ENCODE measurements at places on chromosomes 12 and 14.

GRCh38 chr14:64777461-64777860, 73.2 kb downstream of the PLEKHG3 start:
- DNase-seq, result no peak

GRCh38 chr14:100116134-100116533, 43.3 kb downstream of the DEGS2 start:
- peak; percentile 20 for DNase-seq

DNA sequence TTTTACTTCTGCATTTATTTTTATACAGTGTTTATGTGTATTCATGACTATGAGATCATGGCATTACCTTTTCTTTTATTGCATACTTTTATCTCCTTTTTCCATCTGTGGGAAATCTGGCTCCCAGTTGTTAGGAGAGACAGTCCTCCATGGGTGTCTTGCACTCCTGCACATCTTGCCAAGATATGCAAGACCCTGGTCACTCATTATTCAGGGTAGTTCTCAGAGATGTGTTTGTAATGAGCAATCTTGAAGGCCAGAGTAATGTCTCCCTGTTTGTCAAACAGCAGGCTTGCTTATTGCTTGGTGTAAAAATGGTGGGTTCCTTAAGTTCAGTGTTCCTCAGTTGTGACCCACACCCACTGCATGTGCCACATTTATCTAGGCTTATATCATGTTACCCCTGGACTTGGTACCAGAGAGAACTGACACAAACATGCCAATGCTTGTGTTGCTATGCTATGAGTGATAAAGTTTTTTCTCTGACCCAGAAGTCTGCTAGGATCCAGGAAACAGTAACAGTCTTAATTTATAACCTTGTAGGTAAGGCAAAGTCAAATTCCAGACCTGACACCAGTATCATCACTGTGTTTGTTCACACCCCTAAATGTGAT, 36.8 kb downstream of the PPHLN1 start:
- DNase-seq, result no peak

DNA sequence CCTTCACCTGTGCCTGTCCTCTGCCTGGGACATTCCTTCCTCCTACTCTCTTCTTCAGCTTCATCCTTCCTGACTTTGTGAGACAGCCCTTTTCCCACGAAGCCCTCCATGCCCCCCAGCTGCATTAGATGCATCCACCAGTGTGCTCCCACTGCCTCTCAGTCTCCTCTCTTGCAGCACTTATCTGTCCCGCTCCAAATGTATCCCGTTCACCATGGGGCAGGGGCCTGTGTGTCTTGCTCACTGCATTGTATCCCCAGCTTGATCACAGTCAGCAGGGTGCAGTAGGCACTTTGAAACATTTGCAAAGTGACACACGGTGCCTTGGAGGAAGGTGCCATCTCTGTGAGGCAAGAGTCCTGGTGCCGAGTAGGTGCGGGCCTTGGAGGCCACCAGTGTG, 104.0 kb downstream of the SLC25A47 start:
- no peak for DNase-seq

DNA sequence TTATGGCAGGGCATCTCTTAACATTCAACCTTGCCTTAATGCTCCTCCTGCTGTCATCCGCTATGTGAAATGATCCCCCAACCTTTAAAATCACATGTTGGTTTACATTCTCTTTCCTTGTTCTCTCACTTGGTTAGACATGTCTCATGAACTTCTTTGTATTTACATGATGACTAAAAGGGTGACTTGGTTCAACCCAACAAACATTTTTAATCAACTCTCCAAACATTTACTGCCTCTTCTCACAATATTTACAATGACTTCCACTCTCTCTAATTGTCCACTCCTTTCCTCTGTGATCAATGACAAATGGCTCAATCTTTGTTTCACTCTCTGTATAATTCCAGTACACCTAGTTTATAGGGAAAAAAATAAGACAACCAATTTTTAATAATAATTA, 506.1 kb downstream of the NELL2 start:
- peak; percentile 32 for DNase-seq

DNA sequence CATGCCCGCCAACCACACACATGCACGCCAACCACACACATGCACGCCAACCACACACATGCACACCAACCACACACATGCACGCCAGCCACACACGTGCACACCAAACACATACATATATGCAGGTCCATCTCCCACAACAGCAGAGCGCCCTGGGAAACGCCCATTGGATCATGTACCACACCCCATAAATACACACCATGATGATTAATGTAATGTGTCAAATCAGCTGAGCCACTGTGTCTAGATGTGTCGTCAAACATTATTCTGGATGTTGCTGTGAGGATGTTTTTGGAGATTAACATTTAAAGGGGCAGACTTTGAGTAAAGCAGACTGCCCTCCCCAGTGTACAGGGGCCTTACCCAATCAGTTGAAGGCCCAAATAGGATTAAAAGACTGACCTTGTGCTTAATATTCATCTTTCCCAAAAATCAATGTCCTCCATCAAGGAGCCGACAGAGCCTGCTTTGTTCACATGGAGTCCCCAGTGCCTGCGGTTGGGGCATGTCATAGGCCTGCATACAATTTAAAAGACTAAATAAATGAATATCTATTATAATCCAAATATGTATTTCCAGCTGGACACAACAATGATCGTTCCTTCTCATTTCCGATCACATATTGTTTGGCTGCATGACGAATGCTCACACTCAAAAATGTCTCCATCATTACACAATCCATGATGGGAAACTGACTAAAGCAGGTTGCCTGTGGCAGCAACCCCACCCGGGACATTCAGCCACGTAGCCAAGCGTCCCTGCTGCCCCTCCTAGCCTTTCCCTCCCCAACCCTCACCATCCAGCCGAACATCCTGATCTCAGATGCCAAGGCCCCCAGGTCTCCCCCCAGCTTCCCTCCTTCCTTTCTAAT, 23.2 kb upstream of the BDKRB2 start:
- DNase-seq, result peak; percentile 58

GRCh38 chr12:124524231-124524925, 43.0 kb downstream of the NCOR2 start:
- DNase-seq, result no peak

DNA sequence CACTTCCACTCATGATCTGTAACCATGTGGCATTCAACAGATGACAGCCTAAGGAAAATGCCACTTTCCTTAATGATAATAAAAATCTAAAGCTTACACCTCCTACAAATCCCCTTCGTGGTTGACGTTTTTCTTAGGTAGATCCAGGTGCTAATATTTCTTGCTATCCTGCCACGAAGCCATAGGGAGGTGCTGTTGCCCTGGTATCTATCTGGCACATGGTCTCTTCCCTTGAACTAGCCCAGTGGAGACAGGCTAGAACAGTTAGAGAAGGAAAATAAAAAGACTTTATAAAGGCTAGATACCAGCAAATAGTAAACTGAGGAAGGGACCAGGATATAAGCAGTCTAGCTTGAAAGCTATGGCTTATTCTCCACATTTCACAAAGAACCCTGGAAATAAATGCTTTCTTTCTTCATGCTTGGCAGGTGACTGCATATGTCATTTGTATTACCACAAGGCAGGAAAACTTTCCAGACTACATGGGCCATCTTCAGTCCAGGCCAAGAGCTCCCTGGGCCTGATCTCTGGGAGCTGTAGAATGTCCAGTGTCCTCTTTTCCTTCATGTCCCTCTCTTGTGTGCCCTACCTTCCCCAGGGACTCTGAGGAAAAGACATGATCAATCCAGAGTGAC, 15.3 kb downstream of the SPIC start:
- DNase-seq, result peak; percentile 80

GRCh38 chr14:81141426-81141825, 79.3 kb downstream of the GTF2A1 start:
- no peak for DNase-seq

DNA sequence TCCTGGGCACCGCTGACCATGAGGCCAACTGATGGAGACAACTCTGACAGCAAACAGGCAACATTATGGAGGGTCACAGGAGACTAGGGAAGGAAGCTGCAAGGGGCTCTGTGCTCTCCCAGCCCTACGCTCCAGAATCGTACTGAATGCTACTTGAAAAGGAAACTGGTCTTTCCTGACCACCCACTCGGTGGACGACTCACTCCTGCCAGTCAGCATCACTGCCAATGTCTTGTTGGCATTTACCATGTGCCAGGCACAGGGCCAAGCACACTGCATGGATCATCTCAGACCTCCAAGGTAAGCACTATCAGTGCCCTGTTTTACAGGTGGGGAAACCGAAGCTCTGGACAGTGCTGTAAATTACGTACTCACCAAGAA, 38.0 kb downstream of the CCDC85C start:
- DNase-seq, result peak; percentile 47

GRCh38 chr14:37858733-37859132, 263.3 kb downstream of the TTC6 start:
- no peak for DNase-seq

DNA sequence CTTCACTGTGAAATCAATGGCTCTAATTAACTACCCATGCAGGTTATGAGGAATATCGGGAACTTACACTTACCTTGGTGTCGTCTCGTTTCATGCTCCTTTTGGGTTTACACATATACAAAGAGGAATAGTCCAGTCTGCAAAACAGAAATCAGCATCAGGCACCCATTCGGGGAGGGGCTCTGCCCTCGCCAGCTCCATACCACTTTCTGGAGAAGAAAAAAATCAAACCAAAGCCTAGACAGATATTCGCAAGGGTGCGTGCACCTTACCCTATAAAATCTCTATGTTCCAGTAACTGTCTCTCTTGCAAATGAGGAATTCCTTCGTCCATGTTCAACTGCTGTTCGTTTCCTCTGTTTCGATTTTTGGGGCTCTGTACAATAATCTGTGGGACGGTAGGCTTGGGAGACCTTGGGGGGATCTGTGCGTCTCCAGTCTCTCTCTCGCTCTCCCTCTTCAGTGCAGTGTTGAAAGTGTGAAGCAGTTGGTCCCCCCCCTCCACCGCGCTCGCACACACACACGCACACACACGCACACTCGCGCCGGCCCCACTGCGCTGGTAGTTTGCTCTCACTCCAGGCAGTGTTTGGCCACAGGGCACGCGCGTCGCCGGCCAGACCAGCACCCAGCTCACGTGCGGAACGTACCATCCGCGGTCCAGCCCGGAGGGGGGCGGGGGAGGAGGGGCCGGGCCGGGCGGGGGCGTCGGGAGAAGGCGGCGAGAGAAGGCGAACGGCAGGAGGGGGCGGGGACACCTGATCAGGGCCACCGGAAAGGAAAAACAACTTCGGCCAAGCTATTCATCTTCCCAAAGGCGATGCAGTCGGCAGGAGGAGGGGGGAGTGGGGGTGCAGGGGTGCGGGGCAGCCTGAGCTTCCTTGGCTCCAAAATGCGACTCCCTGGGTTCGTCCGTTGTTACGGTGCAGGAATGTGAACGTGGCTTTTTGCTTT, at the start of gene BHLHE41:
TSS of gene BHLHE41 (minus strand) at position 592 of the 954 bp plus-strand sequence. CDS start at position 334, 258 bp downstream.
- DNase-seq, result peak; percentile 20

GRCh38 chr14:45144658-45145057, 8.9 kb downstream of the FANCM start:
- no peak for DNase-seq

GRCh38 chr12:113949321-113950305, 16.5 kb downstream of the RBM19 start:
- no peak for DNase-seq

DNA sequence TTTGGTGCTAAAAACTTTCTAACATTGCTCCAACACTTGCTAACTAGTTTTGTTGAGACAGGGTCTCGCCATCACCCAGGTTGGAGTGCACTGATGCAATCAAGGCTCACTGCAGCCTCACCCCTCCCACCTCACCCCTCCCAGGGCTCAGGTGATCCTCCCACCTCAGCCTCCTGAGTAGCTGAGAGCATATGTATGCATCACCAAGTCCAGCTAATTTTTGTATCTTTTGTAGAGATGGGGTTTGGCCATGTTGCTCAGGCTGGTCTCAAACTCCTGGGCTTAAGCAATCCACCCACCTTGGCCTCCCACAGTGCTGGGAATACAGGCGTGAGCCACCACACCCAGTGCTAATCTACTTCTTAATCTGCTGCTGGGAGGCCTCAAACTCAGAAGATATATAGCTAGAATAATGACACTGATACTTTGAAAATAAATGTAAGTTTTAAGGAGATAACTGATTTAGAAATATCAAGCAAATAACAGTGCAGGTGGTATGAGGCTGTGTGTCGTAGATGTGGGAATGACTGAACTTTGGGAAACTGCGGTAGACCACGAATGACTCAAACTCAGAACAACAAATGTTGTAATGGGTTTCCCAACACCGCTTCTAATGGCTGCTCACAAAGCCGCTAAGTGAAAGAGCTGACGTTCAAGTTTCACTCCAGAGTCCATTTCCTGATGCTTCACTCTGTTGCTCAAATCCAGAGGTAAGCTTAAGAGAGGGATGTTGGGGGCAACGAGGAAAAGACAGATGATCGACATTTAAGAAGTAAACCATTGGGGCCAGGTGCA, 10.0 kb downstream of the TMCC3 start:
- DNase-seq, result no peak

DNA sequence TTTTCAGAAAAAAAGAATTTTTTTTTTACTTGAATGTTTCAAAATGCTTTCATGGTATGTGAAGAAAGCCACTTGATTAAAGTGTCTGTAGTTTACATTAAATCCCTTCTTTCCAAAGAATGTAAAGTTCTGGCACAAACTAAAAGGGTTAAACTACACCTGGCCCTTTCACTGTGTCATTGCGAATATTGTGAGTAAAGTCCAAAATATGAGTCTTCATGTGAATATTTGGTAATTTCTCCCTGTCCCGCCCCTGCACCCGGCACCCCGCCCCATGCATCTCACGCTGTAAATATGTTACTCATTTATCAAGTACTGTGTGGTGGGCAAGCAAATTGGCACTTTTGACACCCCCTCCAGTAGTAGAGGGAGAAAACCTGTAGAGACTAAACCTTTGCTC, 274.7 kb downstream of the TTC6 start:
- no peak for DNase-seq

- DNase-seq, result peak; percentile 78
Observed at GRCh38 chr12:86914721-86915120, 658.5 kb upstream of the MGAT4C start.

GRCh38 chr14:53215101-53215500, 62.0 kb upstream of the DDHD1 start:
- no peak for DNase-seq

DNA sequence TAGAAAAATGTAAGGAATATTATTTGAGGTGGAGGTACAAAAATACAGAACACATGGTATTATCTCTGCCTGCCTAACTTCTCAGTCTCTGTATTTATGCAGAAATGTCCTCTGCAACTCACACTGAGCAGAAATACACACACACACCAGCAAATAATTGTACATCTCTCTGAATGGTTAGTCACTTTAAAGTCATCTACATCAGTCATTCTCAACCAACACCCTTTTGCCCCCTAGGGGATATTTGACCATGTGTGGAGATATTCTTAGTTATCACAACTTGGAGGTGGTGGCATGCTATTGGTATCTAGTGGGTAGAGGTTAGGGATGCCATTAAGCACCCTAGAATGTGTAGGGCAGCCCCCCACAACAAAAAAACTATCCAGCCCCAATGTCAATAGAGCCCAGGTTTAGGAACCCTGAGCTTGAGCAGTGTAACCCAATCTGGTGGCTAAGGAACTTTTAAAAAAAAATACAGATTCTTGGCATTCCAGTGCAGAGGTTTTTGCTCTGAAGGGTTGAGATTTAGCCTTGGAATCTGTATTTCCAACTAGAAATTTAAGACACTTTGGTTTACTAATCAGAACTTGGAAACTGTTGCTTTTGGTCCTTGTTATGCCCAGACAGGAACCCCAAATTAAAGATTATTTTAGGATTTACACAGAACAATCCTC, 183.8 kb downstream of the TBX5 start:
- no peak for DNase-seq

Data from NCI-H69 (cell line).